ENCODE measurements at places on chromosomes 1 and 21.

GRCh38 chr1:15850471-15851001 is 3.0 kb downstream of the SPEN start:
- no peak for DNase-seq

DNA sequence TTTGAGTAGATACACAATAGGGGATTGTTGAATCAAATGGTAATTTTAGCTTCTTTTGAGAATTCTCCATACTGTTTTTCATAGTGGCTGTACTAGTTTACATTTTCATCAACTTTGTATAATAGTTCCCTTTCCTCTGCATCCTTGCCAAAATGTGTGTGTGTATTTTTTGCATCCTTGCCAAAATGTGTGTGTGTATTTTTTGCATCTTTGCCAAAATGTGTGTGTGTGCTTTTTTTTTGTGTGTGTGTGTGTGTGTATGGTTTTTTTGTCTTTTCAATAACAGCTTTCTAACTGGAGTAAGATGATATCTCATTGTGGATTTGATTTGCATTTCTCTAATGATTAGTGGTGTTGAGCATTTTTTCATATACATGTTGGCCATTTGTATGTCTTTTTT is 105.4 kb downstream of the ATP6V1G3 start:
- no peak for DNase-seq

DNA sequence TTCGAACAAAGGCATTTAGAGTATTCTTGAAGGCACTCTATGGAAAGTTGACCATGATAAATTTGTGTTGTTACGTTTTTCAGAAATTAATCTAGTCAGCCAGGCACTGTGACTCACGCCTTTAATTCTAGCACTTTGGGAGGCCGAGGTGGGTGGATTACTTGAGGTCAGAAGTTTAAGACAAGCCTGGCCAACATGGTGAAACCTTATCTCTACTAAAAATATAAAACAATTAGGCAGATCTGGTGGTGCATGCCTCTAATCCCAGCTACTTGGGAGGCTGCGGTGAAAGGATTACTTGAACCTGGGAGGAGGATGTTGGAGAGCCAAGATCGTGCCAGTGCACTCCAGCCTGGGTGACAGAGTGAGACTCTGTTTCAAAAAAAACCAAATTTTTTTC is 130.6 kb upstream of the BRINP3 start:
- DNase-seq = no peak

DNA sequence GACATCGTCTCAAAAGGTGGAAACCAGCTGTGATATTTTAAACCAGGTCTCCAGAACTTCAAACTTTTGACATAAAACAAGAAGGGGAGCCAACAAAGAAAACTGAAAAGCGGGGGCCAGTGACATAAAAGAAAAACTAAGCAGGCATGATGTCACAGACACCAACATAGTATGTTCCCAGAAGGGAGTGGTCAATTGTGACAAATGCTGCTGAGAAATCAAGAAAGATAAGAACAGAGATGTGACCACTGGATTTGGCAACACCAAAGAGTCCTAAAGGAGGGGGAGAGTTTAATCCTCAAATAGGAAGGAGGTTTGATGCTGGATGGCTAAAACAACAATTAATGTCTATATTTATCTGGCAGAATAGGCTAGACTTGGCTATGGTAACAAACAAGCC is 2.3 kb upstream of the RNF19B start:
- DNase-seq = no peak

DNA sequence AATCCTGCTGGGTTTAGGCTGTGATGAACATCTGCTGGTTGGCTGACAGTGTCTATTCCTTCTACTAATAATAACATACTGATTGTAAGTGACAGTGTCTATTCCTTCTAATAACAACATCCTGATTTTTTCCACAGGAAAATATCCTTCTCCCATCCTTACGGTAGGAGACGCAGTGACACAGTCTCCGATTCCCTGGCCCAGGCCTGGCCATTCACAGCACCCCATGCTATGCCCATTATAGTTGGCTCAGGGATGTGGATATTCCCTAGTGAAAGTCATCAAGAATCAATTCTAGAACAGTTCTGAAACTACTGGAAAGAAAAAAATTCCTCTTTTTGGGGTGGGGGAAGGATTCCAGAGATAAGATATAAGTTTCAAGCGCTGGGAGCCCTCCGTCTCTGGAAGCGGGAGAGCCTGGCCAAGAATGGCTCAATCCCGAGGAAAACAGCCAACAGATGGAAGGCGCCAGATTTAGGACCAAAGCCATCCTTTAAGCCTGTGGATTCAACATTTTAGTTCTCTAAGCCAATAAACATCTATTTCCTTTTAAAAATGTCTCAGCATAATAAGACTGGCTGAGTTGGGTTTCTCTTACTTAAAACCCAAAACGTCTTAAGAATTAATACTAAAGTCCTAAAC is 88.6 kb downstream of the GPATCH2 start:
- no peak for DNase-seq

GRCh38 chr1:8510041-8510823 is 192.3 kb downstream of the SLC45A1 start:
- DNase-seq = peak; percentile 29

DNA sequence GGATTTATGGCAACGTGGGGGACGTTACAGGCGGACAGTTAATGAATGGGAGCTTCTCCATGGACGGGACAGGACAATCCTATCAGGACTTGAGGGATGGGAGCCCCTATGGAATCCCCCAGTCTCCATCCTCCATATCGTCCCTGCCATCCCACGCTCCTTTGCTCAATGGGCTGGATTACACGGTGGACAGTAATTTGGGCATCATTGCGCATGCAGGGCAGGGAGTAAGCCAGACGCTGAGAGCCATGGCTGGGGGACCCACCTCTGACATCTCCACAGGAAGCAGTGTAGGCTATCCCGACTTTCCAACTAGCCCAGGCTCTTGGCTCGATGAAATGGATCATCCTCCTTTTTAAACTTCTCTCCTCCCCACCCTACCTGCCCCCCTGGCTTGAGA is 44.2 kb downstream of the LHX4 start:
- no peak for DNase-seq

DNA sequence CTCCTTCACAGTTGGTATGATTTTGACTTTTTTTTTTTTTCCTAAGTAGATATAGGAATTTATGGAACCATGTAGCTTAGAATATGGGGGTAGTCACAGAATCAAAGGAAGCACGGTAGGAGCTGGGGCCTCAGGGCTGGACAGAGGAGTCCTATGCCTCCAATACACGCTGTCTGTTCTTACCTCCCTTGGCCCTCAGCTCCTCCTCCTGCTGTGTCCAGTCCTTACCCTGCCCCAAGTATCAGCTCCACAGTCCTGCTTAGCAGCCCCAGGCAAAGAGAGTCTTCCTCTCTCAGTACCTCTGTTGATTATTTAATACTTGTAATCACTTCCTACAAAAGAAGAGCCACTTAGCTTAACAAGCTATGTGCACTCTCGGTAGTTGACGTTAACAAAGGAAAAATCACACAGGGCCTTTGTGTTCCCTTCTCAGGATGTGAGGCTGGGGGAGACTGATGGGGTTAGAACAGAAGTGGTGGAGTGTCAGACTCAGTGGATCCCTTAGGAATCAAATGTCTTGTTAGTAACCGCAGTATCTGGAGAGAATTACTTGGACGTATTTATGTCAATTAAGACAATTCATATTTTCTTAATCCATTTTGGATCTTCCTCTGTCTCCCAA is 292.3 kb downstream of the HHAT start:
- DNase-seq = no peak

GRCh38 chr1:232655028-232655745 is 25.3 kb upstream of the SIPA1L2 start:
- no peak for DNase-seq

DNA sequence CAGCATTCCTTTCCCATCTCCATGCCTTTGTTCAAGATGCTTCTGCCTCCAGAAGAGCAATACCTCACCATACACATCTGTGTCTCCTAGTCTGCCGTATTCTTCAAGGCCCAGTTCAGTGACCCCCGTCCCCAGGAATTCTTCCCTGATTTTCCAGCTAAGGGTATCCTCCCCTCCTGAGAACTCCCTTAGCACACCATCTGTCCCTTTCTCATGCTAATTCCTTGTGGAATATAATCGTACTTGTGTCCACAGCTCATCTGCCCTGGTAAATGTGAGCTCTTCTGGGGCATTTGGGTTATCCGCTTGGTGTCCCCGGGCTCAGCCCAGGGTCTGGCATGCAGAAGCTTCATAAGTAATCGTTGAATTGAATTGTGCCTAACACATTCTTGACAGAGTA is 40.9 kb downstream of the BEND5 start:
- no peak for DNase-seq

DNA sequence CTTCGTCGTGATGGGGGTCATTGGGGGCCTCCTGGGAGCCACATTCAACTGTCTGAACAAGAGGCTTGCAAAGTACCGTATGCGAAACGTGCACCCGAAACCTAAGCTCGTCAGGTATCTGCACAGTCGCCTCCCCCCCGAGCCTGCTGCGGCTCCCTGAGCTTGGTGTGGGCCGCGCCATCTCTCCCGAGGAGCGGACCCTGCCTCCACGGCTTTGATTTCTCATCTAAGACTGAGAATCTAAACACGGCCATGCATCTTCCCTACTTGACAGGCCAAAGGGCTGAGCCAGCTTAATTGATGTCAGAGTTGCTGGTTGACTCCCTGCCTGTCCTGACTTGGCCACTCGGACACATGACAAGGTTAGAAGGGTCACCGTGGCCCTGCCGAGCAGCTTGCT is 19.1 kb downstream of the NPPA start:
- DNase-seq = no peak

DNA sequence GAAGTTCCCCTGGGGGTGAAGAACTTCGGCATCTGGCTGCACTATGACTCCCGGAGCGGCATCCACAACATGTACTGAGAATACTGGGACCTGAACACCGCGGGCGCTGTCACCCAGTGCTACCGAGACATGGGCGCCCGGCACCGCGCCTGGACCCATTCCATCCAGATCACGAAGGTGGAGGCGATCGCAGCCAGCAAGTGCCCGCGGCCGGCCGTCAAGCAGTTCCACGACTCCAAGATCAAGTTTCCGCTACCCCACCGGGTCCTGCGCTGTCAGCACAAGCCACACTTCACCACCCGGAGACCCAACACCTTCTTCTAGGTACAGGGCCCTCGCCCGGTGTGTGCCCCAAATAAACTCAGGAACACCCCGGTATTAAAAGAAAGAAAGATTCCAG is 22.0 kb upstream of the SLC9A1 start:
- no peak for DNase-seq

GRCh38 chr21:45196620-45197019 is 91.1 kb downstream of the POFUT2 start:
- DNase-seq = no peak

- DNase-seq = no peak
Observed at GRCh38 chr1:46205791-46206190, 2.7 kb downstream of the LURAP1 start.

DNA sequence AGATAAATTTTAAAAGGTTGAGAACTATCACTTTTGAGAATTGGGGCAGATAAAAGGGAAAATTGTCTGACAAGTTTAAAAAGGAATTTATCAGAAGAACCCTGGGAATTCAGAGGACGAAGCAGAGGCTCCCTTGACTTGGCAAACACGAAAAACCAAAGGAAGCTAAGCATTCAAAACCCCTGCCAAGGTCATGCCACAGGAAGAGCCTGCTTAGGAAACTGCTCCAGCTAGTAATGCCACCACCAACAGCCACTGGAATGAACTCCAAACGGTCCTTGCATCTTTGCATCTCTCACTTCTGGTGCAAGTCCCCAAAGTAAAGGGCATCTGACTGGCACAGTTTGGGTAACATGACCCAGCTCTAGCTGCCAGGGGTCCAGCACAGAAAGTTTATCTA is 7.2 kb downstream of the GPBP1L1 start:
- no peak for DNase-seq

GRCh38 chr1:24450857-24451397 is 35.3 kb downstream of the NIPAL3 start:
- DNase-seq = no peak

DNA sequence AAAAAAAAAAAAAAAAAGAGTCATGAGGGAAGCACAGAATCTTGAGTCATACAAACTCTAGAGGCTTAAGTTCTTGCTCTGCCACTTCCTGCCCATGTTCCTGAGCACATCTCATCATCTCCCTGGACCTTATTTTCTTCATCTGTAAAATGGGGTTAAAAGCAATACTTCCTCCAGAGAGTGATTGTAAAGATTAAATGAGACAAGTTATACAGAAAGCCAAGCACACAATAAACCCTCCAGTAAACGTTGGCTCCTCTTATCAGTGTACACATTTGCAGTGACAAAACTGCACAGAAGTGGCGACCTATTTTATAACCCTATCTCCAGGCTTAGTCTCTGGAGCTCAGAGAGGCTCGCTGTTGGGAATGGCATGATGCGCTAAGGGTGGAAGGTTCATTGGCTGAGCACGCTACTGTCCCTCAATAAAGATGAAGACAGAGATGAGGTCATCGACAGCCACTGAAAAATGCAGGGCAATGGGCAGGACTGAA is 82.1 kb downstream of the RRAGC start:
- no peak for DNase-seq

GRCh38 chr21:42513151-42513984 is at the start of gene SLC37A1:
TSS of gene SLC37A1 (plus strand) at chr21:42513852. CDS start at chr21:42518455, 4,603 bp downstream.
- no peak for DNase-seq

DNA sequence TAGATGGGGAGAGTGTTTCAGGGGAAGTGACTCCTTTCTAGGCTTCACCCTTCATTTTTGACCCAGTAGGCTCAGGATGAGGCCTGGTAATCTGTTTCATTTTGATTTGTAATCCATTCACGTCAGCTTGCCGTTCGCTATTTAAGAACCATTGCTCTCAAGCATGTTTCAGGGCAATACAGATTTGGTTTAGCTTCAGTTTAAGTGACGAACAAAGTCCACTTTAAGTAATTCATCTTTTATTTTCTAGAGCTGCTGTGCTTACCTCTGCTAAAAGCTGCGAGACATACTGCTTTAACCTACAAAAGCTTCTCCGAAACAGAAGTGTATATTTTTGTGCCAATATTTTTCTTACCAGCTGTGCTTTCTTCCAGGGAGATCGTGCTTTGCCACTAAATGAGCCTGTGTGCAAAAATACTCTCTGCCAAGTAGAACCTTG is 8.9 kb upstream of the FMO3 start:
- no peak for DNase-seq

DNA sequence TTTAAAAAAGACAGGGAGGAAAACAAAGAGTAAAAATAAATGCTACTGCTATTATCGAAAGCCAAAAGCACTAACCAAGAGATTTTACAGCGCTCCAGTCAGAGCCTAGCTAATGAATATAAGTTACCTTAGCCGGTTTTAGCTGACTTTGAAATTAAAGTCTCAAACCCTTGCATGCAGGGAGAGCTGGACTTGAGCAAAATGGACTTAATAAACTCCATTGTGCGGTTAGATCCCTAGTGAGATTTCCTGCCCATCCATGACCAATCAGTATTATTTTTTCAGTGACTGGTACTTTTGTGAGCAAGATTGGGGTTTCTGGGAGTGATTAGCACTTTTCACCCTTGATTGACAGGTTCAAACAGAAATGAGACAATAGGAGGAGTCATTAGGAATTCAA is 333.4 kb upstream of the ADGRL2 start:
- no peak for DNase-seq

DNA sequence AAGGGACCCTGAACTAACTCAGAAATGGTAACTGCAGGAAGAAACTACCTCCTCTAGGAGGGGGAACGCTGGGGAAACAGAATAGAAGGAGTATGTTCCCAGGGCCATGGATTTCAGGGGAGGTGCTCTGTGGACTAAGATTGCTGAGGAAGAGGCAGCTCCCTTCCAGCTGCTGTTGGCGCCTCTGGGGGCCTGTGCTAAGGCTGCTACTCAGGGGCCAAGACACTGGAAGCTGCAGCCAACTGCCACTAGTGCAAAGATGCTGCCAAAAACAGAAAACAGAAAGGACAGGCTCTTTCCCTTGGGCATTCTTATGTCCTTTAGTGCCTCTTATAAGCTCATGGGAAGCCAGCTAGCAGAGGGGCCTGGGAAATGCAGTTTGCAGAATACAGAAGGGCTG is 58.0 kb upstream of the SGIP1 start:
- DNase-seq = no peak

GRCh38 chr1:10867138-10867721 is 70.8 kb upstream of the CASZ1 start:
- peak; percentile 30 for DNase-seq
